ENCODE measurements at places on chromosomes 6 and 20. TPM values are rescaled to one million over a fixed set of nuclear protein-coding genes. Genes with fewer than 3 reads are reported as not detected.
A peak's percentile ranks its signal among the peaks of the same experiment; 100 is the strongest.

GLP1R gene
- 0.10 TPM for total RNA-seq

CEP43 gene
- 4.8 TPM for total RNA-seq

SLC32A1 gene
- not detected for total RNA-seq

RRAGD gene
- total RNA-seq, result 22.3 TPM

CAGE1 gene
- not detected for total RNA-seq

TASP1 gene
- total RNA-seq, result 18.3 TPM

JAG1 gene
- total RNA-seq, result 194 TPM

SLPI gene
- total RNA-seq, result 361 TPM

EEF1A2 gene
- total RNA-seq, result 13.3 TPM

MUC21 gene
- not detected for total RNA-seq

OLIG3 gene
- total RNA-seq, result not detected

PRIM2 gene
- 6.4 TPM for total RNA-seq

DNA sequence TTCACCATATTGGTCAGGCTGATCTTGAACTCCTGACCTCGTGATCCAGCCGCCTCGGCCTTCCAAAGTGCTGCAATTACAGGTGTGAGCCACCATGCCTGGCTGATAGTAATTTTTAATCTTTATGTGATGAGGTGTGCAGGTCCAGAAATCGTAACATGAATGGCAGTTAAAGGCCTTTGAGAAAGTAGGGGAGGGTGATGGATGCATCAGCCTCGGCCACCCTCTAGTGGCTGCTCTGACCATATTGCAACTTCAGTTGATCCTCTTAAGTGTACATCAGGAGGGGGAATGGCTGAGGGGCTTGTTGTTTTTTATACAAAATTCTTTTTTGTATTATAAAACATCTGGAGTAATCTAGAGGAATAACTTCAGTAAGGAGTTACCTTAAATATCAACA, 193.0 kb downstream of the ZFAND3 start:
- no peak for DNase-seq

DNA sequence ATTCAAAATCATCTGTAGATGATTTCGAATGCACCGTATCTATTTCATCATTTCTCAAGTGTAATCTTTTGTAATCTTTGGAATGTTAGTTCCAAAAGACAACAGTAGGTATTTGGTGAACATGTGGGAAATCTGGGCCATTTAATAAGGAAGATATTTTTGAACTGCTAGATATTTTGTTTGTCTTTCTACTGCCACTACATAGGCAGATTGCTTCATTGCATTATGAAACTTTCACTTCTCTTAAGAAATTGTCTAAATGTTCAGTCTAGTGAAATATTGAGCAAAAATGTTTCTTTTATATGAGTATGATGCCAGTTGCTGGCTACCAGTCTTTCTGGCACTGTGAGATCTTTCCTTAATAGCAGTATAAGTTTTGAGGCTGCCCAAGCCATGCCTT, 527.8 kb upstream of the RNF217 start:
- no peak for DNase-seq

- no peak for DNase-seq
Observed at GRCh38 chr6:158413814-158414565, 101.7 kb downstream of the TULP4 start.

- DNase-seq, result peak; percentile 92
Observed at GRCh38 chr6:13445005-13445743, 42.2 kb downstream of the GFOD1 start.

GRCh38 chr6:96157018-96157565, 141.3 kb downstream of the FUT9 start:
- DNase-seq, result no peak

GRCh38 chr20:50085146-50085480, 27.8 kb downstream of the UBE2V1 start:
- peak; percentile 74 for DNase-seq

DNA sequence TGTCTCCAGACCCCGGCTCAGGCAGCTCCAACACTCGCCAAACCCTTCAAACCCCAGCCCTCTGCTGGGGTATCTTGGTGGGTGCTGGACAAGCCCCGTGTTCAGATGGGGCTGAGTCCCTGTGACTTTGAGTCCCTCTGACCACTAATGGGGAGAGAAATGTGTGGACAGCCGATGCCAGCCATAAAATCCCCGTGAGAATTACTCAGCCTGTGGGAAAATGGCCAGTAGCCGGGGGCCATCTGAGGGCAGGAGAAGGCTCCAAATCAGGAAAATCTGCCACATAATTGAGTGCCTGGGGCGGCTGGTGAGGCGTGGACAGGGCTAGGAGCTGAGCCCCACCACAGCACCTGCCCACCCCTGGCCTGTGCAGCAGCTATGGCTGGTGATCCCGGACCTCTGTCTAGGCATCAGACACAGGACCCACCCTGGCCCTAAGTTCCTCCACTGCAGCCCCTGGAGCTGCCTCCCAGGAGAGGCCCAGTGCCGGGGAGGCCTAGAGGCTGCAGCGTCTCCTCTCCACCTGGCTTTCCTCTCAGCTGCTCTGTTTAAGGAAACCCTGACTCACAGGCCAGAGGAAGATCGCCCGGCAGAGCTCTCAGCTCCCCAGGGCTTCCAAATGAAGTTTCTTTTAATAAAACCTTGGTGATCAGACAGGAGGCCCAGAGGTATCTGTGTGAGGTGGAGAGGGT, 53.7 kb upstream of the SLCO4A1 start:
- no peak for DNase-seq

- DNase-seq, result no peak
Observed at GRCh38 chr20:53425941-53426340, 167.7 kb downstream of the ZNF217 start.

- DNase-seq, result no peak
Observed at GRCh38 chr6:31401403-31401802, 2.0 kb upstream of the MICA start.

DNA sequence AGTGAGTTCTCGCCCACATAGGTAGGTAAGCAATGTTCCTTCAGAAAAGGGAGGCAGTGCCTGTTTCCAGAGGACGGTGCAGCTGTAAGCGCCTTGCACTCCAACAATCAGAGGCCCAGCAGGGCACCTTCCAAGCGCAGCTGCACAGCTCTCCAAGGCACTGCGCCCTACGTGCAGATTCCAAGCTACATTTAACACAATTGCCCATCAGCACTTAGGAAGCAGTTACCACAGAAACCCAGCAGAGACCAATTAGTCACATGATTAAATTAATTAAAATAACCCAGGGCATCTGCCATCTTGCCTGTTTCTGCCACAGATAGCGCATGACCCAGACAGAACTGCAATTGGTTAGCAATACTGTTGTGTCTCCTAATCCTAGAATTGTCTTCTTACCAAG, 65.5 kb downstream of the SOBP start:
- no peak for DNase-seq

DNA sequence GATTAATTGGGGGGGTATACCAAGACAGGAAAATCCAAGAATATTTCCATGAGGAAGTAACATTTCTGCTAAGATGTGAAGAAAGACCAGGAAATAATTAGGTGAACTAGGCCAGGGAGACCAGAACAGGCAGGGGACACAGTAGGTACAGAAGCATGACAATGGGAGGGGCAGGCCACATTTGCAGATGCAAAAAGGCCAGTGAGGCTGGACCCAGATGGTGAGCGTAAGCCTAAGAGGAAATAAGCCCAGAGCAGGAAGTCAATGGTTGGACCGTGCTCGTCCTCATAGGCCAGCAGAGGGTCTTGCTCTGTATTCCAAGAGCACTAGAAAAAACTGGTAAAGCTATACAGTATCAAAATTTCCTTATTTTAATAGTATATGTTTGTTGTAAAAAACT, 9.4 kb downstream of the CEP162 start:
- DNase-seq, result no peak

- DNase-seq, result no peak
Observed at GRCh38 chr20:52837378-52837777, 134.8 kb upstream of the TSHZ2 start.

DNA sequence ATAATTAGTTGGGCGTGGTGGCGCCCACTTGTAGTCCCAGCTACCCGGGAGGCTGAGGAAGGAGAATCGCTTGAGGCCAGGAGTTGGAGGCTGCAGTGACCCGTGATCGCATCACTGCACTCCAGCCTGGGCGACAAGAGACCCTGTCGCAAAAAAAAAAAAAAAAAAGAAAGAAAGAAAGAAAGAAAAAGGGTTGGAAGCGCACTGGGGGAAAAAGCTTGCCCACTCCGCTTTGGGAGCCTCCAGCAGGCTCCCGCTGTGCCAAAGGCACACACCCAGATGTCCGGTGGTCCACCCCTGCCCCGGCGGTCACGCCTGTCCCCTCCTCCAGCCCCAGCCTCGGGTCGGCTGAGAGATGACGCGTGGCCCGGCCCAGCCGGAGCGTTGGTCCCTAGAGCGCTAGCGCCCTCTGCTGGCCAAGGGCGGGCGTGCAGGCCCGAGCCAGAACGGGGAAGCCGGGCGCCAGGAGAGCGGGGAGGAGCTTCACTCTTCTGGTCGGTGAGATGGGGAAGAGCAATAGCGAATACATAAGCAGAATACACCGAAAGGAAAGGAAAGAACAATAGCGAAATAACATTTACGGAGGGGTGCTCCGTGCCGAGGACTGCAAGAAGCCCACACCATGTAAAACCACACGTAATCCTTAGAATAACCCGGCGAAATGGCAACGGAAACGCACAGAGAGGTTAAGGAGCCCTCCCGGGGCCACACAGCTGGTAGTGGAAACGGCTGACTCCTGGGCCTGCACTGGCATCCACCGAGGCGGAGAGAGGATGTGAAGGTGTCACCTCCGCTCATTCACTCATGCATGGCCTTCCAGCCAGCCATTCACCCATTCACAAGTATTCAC, 41.7 kb downstream of the UBE2V1 start:
- DNase-seq, result peak; percentile 81

GRCh38 chr6:35096129-35096862, 44.8 kb downstream of the TCP11 start:
- no peak for DNase-seq

- no peak for DNase-seq
Observed at GRCh38 chr6:31008165-31008564, 2.1 kb upstream of the MUC22 start.

- peak; percentile 92 for DNase-seq
Observed at GRCh38 chr20:53621482-53622246, 28.0 kb upstream of the ZNF217 start.

DNA sequence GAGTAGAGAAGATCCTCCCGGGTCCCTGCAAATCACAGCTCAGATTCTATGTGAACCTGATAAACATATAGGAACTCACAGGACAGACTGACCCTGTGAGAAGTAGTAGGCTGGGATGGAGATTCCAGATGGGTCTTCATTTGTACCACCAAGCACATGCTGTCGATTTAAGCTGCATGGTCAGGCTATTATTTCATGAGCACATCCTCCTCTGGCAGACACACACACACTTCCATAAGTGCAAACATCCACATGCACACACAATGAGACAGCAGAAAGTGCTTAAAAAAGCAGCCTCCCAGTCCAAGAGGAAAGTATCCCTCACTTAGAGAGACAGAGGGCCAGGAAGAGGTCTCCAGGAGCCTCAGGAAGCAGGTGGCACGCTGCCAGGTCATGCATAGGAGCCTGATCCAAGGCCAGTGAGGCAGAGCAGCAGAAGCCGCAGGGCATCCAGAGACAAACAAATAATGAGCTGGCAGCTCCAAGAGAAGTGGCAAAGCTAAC, 131.8 kb downstream of the UNC5CL start:
- DNase-seq, result peak; percentile 84

GRCh38 chr20:33159713-33160112, 8.2 kb upstream of the BPIFA2 start:
- DNase-seq, result no peak

DNA sequence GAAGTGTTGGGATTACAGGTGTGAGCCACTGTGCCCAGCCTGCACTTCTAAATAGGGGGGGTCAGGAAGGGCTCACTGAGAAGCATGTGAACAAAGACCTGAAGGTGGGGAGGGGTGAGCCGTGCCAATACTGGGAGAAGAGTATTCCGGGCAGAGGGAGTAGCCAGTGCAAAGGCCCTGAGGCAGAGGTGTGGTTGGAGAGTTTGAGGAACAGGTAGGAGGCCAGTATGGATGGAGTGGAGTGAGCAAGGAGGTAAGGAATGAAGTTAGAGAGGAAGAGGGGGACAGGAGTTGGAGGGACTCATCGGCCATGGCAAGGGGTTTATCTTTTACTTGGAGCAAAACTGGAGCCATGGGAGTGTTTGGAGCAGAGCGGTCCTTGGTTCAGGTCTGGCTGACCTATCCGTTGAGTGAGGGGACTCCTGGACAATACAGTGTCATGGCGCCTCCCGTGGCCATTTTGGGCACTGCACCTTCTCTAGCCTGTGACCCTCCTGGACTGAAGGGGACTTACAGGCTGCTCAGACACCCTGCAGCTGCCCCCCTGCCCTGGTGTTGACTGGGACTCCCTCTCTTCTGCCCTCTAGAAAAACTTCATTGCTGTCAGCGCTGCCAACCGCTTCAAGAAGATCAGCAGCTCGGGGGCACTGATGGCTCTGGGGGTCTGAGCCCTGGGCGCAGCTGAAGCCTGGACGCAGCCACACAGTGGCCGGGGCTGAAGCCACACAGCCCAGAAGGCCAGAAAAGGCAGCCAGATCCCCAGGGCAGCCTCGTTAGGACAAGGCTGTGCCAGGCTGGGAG, 12.1 kb downstream of the FOXS1 start:
- DNase-seq, result no peak

- DNase-seq, result peak; percentile 58
Observed at GRCh38 chr6:32070814-32071543, 32.8 kb downstream of the CYP21A2 start.

DNA sequence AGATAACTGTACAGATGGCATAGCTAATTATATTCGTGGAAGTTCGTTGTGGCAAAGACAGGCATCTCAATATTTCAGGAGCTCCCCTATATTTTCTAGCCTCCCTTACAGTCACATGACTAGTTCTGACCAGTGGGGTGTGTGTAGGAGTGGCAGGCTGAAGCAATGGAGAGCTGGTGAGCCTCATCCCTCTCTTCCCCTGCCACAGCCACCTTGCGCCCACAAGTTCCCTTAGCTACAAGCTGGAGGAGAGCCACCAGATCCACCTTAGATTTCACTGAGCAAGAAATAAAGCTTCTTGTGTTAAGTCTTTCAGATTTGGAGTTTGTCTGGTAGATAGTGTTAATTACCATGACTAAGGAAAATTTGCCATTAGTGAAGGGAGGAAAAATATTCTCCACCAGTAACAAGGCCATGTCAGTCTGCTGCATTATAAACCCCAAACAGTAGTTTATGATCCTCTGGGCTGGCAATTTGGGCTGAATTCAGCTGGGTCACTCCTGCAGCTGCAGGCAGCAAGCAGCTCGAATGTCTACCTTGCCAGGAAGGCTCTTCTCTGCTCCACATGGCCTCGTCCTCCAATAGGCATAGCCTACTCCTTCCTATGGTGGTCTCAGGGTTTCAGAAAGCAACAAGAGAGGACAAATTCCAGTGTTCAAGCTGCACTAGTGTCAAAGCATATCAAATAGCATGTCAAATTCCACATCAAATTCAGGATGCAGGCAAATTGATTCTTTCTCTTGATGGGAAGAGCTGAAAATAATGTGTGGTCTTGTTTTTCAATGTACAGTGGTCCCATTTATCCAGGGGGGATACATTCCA, 7.4 kb upstream of the RBCK1 start:
- no peak for DNase-seq

- no peak for DNase-seq
Observed at GRCh38 chr20:4444404-4444803, 277.3 kb upstream of the PRND start.

Measured in lower leg skin (tissue), 4 donors.